ENCODE measurements at places on chromosomes 5 and 9. TPM values are rescaled to one million over a fixed set of nuclear protein-coding genes. Genes with fewer than 3 reads are reported as not detected.

The LECT2 gene
- total RNA-seq: 6.6 TPM

The PFN3 gene
- 27.5 TPM for total RNA-seq

The INSL4 gene
- total RNA-seq: not detected

The SLC34A3 gene
- total RNA-seq: 0.24 TPM

The RAI14 gene
- 34.3 TPM for total RNA-seq

The SPINK1 gene
- not detected for total RNA-seq

The TMEFF1 gene
- 5.9 TPM for total RNA-seq

The NANS gene
- 82.5 TPM for total RNA-seq

Measured in testis (tissue), 5 donors.